Smooth muscle cell of trachea (primary cell): ENCODE measurements at places on chromosomes 7 and 10. TPM values are rescaled to one million over a fixed set of nuclear protein-coding genes. Genes with fewer than 3 reads are reported as not detected.

The VWDE gene
- 0.15 TPM in 1 of 2 replicates, not detected in the other for total RNA-seq

The HOXA6 gene
- not detected in 2 replicates for total RNA-seq

The OPN4 gene
- total RNA-seq = not detected in 2 replicates

The AKR1C8 gene
- not detected in 2 replicates for total RNA-seq

The C10orf105 gene
- under 0.01 TPM in 1 of 2 replicates, not detected in the other for total RNA-seq

The CTAGE6 gene
- 0.58 and 0.66 TPM in 2 replicates for total RNA-seq

The GPNMB gene
- total RNA-seq = 288 and 440 TPM in 2 replicates

The HYAL4 gene
- 0.17 and 0.44 TPM in 2 replicates for total RNA-seq

The ACTR3C gene
- under 0.01 and 3.0 TPM in 2 replicates for total RNA-seq

The LRMDA gene
- total RNA-seq = 2.0 and 2.5 TPM in 2 replicates
